Fibroblast of villous mesenchyme (primary cell): ENCODE measurements at places on chromosomes 2 and 18.

DNA sequence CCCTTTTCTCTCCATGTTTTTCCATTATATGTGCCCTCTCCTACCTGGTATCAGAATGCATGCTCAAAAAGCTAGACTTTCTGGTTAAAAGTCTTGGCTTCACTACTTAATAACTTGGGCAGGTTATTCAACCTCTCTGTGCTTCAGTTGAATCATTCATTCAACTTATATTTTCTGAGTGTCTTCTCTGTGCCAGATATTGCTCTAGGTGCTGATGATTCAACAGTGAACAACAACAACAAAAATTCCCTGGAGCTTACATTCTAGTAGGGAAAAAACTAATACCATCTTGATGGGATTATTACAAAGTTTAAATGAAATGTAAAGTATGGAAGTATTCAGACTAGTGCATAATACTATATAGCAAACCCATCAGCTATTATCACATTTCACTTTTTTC, 55.2 kb downstream of the SOS1 start:
- no peak for DNase-seq

DNA sequence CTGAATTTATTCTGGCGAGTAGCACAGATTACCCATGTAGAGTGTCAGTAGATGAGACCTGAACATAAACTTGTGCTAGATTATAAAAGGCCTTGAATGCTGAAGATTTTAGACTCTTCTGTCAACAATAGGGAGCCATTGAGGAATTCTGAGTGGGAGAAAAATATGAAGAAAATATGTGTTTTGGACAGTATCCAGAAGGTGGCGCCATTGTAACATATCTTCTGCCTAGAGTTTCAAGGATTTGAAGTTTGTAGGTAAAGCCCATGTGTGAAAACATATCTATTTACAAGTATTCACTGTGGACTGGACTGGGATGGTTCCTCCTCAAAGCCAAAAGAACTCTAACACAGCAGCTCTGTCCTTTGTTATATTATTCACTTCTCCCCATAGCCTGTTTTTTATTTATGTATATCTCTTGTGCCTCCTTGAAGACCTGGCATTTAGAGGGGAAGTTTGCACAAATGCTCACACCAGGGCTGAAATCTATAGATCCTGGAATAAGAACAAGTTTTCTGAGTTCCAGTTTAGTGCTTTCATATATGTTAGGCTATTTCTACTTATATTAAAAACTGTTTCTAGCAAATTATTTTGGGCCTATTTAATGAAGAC, 124.9 kb downstream of the RDH14 start:
- peak; percentile 81 for DNase-seq

DNA sequence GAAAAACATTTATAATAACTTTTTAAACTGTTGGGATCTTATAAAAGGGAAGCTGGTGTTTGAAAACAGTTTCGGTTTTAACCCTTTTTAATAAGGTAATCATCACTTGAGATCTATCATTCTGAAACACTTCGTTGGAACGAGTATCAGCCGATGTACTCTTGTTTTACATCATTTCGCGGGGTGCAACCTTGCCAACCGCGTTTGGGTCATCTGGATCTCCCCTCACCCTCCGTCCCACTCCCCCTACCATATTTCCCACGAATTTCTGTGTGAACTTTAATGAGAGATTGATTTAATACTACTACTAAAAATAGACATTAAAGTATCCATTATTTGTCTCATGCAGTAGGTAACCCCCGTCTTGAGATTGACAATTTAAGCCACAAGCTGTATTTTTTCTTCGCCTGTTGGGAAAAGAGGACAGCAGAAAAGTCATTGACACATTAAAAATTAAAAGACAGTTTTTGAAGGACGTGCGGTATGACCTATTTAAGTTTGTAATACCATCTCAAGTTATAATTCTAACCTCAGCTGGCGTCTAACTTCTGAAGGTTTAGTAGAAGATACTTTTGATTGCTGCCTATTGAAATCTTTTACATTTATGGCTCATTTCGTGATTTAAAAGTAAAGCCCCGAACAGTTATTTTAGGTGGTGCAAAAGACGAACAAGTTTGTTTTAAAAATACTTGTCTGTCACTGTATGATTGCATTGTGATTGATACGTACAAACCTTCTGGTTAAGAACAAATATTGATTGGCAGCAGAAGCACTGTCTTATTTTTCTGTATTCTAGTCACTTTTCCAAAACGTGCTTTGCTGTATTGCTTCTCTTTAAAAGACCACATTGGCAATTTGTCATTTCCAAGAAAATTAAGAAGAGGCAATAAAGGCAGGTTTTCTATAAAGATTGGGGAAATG, 1.5 kb downstream of the CREB1 start:
- DNase-seq, result peak; percentile 61

DNA sequence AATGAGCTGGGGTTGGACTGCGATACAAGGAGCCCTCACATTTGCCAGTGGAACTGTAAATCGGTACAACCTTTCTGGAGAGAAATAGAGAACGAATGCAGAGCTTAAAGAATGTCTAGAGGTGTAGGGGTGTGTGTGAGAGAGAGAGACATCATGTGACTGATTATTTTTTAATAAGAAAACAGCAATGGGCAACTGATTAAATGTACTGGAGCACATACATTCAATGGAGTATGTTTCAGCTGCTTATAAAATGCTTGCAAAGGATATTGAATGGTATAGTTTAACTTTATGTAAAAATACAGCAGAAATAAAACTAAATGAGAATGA, 391 bp upstream of the TMEM17 start:
- DNase-seq, result no peak
